ENCODE measurements at places on chromosomes 3 and 15.

DNA sequence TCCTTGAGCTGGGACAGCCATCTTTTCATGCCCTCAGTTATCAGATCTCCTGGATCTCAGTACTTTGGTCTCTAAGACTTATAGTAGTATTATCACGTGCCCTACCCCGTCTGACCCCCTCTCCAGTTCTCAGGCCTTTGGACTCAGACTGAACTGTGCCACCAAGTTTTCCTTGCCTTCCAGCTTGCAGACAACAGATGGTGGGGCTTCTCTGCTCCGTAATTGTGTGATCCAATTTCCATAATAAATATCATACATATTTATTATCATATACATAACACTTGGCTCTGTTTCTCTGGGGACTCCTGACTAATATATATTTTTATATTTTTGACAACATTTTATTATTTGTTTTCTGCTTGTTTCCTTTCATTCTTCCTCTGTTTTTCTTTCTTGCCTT lies 458.8 kb upstream of the SEMA6D start:
- DNase-seq: no peak

GRCh38 chr3:152328841-152329240 lies 60.1 kb downstream of the MBNL1 start:
- no peak for DNase-seq

DNA sequence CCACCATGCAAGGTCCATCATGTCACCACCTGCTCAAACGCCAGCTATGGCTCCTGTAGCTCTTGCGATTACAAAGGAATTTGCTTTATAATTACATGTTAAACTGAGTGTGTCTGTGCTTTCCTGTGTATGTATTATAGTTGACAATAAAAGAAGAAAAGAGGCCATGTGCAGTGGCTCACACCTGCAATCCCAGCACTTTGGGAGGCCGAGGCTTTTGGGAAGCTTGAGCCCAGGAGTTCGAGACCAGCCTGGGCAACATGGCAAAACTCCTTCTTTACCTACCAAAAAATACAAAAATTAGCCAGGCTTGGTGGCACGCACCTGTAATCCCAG lies 27.0 kb downstream of the ATRIP start:
- DNase-seq: no peak

- DNase-seq: no peak
Measured at GRCh38 chr15:39556461-39556860, 24.4 kb upstream of the THBS1 start.

DNA sequence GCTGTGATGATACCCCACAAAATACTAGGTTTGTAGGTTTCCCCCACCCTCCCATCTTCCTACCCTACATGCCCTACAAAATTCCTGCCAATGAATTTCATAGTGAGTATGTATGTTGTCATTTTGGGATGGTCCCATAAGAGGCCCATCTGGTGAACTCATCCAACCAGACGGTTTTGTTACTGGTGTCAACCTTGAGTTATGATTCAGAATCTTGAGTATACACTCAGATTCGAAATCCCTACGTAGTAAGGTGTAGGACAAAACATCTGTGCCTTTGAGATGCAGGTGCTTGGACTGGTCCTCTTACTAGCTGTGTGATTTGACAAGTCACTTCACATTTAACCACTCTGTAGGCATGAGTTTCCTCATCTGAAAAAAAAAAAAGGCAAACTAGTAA lies 3.6 kb downstream of the SIAH2 start:
- DNase-seq: peak; percentile 37

- DNase-seq: no peak
Measured at GRCh38 chr15:62141643-62142588, 23.2 kb downstream of the C2CD4B start.

DNA sequence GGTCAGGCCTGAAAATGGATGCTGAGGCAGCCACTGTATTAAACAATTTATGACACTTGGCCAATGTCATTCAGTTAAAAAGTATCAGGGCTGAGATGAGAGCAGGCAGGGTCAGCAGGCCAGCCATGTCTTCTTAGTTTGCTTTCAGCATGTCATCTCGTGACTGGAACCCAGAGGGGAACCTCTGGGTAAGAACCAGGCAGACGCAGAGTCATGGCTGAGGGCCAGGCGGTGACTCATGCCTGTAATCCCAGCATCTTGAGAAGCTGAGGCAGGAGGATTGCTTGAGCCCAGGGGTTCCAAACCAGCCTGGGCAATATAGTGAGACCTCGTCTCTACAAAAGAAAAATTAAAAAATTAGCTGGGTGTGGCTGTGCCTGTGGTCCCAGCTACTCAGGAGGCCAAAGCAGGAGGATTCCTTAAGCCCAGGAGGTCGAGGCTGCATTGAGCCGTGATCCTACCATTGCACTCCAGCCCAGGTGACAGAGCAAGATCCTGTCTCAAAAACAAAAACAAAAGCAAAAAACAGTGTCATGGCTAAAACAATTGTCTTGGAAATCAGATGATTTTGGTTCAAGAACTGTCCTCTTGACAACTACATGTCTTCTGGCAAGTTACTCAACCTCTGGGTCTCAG lies 11.7 kb downstream of the BCL2L10 start:
- peak; percentile 38 for DNase-seq

GRCh38 chr3:115783938-115784738 lies 160.8 kb downstream of the GAP43 start:
- DNase-seq: peak; percentile 83

GRCh38 chr15:75926931-75927330 lies 23.3 kb downstream of the FBXO22 start:
- no peak for DNase-seq

DNA sequence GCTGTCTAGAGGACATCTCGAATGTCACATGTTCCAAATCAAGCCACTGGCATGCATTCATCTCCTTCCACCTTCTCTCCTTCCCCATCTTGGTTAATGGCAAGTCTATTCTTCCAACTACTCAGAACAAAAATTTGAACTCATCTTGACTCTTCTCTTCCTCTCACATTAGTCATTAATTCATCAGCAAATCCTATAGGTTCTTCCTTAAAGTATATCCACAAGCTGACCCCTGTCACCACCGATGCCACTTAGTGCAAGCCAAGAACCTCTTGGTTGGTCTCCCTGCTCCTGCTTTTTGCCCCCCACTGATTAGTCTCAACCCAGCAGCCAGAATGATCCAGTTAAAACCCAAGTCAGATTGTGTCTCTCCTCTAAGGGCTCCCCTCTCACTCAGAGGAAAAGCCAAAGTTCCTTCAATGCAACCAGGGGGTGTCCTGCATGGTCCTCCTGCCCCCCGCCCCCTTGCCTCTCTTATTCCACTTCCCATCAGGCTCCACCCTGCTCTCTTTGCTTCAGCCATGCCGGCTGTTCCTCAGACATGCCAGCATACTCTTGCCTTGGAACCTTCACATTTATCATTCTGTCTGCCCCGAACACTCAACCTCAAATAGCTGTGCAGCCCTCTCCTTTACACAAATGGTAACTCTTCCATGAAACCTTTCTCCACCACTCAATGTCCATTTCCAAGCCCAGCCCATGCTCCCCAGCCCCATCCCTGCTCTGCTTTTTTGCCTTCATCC lies 1.0 kb upstream of the GALNT15 start:
- DNase-seq: no peak

GRCh38 chr3:95826419-95826818 lies 988.0 kb upstream of the EPHA6 start:
- DNase-seq: no peak

- DNase-seq: no peak
Measured at GRCh38 chr3:167772992-167773391, 37.5 kb downstream of the SERPINI1 start.

DNA sequence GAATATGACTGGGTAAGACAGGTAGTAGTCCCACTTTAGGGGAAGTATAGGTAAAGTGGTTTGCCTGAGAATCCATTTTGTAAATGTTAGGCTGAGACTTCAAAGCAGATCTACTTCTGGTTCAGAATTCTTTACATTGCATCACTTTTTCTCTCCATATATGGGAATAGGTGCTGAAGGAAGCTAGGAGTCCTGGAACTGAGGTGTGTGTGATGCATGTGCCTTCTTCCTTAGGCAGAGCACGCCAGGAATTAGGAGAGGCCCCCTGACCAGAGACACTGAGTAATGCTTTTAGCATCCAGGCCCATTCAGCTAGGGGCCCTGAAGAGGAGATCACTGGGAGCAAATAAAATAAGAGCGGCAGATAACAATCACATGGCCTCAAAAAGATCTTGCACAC lies 69.2 kb upstream of the DCP1A start:
- DNase-seq: no peak

DNA sequence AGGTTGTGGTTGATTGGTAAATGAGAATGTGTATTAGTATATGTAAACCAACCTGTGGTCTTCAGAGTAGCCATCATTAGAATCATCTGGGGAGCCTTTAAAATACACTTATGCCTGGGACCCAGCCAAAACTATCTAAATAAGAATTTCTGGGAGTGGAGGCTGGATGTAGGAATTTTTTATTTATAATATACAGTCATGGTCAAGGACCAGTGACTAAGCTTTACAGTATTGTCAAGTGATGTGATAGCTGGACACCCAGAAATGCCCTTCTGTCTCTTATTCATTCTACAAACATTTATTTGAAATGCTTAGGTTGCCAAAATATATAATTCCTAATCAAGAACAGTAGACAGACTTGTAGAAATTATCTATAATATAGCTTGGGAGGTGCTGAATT lies 132.2 kb downstream of the MBNL1 start:
- DNase-seq: no peak

DNA sequence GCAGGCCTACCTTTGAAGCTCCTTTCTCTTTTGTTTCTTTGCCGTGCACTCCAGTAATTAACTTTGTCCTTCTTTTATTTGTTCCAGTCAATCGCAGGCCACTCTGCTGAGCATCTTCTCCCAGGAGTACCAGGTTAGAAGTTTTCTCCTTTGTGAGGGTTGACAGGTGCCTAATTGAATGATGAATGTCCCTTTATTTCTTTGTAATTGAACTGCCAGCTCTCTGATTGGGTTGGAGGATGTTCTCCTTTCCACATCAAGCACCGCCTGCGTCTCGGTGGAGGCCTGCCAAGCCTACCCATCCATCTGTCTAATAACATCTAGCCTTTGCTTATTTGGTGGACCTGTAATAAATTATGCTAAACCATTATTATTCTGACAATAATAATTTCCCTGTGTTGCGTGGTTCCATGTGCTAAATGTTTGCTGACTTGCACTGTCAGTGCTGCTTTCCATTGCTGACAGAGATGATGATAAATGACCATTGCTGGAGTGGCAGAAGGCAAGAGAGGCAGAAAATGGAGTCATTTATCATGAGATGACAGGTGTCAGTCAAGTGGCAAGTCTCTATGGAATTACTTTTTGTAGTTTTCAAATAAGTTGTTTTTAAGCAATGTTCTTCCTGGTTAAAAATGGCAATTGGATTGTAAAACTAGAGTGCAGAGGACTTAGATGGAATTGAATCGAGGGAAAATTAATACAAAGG lies 64.9 kb downstream of the CDIN1 start:
- DNase-seq: no peak

DNA sequence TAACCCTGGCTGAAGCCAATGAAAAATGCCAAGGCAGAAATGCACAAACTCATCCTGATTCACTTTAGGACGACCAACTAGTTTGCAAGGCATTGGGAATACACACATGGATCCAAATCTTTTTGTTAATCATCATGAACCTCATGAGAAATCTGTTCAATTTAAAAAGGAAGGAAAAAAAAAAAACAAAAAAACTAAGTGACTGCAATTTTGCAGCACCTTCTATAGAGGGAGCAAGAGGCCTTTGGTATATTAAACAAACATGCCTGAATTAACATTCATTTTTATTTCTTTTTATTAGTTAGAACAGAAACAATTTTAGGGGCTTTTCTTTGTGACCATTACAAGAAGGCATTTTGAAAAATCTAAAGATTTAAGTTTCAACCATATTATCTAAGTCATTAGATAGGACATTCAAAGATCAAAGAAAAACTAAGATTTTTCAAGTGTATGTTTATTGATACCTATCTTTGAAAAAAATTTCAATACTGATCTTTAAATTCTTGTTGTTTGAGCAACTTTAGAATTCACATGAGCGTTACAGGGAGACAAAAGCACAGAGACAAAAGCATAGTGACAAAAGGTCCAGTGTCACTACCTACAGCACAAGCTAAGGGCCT lies 182.4 kb downstream of the CBLB start:
- DNase-seq: peak; percentile 62

DNA sequence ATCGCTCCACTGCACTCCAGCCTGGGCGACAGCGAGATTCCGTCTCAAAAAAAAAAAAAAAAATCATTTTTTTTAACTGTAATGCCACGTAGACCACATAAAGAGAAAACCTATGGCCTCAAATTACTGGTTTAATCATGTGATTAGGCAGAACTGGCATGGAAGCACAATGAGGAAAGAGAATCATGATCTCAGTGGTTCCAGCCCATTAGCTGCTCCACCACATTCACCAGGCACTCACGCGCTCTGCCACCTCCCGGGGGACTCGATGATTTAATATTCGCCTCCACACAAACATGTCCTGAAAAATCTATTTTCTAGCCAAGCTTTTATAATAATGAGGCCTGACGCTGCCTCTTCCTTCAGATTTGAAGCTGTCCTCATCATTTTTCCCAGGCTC lies 204.7 kb downstream of the TBL1XR1 start:
- DNase-seq: no peak

- no peak for DNase-seq
Measured at GRCh38 chr15:60395276-60396011, 2.3 kb downstream of the ANXA2 start.

DNA sequence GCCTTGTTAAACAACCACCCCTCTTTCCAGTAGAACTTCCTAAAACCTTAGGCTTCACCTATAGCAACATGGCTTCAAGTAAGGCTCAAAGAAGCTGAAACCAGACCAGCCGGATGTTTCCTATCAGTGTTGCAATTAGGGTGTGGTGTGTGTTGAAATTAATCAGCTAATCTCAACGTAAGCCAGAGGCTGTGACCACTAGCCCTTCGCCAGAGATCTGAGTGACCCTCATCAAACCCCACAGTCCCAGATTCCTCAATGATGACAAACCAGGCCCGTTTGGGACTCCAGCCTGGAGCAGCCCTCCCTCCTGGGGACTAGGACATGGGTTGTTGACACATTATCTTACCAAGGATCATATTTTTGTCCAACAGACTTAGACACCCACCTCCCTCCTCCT lies 27.3 kb downstream of the CYP11A1 start:
- peak; percentile 98 for DNase-seq
